ENCODE measurements at places on chromosomes 7 and 10.

GRCh38 chr10:26803849-26804248 lies 56.9 kb downstream of the ABI1 start:
- no peak for DNase-seq

- DNase-seq, result no peak
These were observed 1.9 kb downstream of the HOXA9 start for GRCh38 chr7:27163288-27164044.

- no peak for DNase-seq
These were observed 189.7 kb upstream of the SEMA3D start for GRCh38 chr7:85376589-85376988.

DNA sequence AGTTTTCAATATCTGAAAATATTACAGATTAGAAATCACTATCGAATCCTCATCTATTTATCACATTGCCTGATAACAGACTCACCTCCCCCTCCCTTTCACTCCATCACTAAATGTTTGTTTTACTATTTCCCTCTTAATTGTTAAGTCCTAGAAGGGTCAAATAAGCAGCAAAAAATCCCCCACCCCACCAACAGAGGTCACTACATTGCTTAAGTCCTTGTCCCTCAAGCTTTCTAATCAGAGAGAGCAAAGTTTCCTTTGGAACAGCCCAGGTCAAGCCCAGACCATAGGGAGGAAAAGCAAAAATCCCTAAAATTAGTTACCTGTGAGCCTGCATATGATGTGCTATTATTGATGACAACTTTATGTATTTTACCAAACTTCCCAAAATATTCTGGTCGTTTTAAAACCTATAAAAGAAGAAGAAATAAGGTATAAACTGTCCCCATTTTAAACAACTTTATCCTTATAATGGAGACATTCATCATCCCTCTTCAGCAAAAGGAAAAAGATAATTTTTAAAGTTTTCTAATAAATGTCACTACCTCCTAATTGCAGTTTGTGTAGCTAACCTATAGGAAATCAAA lies 95.0 kb downstream of the CNOT4 start:
- DNase-seq, result peak; percentile 85

GRCh38 chr10:112857493-112857892 lies 92.6 kb upstream of the TCF7L2 start:
- DNase-seq, result no peak

- no peak for DNase-seq
These were observed 20.6 kb downstream of the EDRF1 start for GRCh38 chr10:125739994-125740679.

DNA sequence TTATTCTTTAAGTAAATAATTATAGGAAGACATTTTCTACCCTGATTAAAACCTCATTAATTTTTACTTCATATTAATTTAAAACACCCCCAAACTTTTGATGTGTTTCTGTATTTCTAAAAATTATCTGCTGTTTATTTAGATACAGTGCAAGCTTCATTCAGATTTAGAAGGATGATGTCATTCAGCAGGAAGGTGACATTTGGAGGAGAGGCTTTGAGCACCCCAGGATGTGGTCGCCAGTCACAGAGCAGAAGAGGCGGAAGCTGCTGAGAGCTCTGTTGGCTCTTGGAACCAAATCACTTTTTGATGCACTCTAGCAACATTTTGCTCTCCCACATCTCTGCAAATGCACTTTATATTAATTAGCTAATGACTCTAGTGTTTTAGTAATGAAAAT lies 233.9 kb upstream of the CACNA2D1 start:
- peak; percentile 85 for DNase-seq

DNA sequence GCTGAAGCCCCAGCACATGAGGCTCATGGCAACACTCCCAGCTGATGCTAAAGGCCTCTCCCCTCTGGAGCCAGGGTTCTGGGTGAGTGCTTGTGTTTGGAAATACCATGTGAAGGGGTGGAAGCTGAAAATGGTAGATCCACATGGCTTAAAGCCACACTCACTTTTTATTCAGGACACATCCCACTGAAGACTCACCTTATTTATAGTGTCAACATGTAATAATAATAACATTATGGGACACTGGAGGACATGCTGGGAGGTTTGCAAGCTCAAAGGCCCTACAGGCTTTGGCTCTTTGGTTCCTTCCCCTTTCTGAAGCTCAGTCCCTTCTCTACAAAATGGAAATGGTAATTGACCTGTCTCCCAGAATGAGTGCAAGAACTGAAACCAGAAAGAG lies 318.0 kb downstream of the GRID1 start:
- peak; percentile 5 for DNase-seq

DNA sequence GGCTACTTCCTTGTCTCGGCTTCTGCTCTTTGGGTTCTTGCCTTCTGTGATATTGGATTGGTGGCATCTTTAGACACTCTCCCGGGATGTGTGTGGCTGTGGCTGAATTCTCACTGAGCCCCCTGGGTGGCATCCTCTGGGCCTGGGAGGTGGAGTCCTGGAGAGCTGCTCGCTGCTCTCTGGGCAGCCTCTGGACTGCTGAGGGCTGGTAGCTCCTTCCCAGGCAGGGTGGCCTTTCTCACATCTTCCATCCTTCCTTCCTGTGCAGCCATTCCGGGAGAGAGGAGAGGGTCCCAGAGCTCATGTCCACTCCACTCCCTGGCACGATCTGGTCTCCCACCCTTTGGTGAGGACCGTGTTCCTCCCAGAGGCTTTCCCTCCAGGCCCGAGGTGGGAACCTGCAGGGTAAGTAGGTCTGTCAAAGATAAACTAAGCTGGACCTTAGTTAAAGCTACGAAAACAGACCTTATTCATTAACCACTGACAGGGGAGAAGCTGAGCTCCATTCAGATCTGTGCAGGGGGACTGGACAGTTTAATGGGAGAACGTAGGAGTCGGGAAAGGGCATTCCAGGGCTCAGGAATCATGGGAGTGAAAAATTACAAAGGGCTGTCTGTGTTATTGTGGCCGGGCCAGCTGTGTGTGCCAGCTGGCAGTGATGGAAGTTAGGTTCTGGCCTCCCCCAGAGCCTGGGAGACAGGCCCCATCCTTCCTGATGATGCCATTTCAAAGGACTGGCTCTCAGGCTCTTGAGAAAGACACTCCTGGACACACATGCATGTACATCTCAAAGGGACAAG lies 8.7 kb downstream of the ATP6V0E2 start:
- no peak for DNase-seq

GRCh38 chr10:23100331-23101030 lies 5.1 kb downstream of the MSRB2 start:
- no peak for DNase-seq

- DNase-seq, result peak; percentile 74
These were observed 47.9 kb upstream of the MYL10 start for GRCh38 chr7:101676956-101677355.

DNA sequence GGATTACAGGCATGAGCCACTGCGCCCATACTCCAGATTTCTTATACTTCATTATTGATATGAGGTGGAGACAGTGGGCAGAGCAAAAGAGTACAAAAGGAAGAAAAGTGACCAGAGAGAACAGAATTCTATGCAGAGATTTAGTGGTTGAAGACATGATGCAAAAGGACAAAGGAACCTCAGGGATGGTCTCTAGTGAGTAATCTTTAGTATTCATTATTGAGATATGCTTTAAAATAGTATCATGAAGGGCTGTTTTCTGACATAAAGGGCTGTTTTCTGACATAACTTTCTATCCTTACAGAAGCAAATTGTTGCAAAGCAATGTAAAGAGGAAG lies 81.2 kb upstream of the OIT3 start:
- DNase-seq, result no peak

DNA sequence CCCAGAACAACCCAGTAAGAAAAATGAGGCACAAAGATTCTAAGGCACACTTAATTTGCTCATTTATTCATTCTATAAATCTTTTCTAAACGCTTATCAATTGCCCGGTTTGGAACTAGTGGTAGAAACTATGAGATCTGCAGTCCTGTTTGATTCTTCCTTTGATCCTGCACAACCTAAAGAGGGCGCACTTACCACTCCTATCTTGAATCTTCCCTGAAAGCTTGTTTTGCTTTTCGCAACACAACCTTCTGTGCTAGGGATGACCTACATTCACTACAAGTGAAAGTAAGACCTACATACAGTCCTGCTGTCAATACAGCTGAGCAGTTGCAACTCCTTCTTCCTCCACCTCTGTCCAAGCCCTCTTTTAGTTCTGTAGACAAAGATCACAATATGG lies 12.6 kb upstream of the ARL4A start:
- DNase-seq, result peak; percentile 69

- DNase-seq, result no peak
These were observed 66.4 kb upstream of the ZMIZ1 start for GRCh38 chr10:79002336-79002735.

- DNase-seq, result peak; percentile 40
These were observed 2.7 kb upstream of the NRG3 start for GRCh38 chr10:81872206-81872862.

DNA sequence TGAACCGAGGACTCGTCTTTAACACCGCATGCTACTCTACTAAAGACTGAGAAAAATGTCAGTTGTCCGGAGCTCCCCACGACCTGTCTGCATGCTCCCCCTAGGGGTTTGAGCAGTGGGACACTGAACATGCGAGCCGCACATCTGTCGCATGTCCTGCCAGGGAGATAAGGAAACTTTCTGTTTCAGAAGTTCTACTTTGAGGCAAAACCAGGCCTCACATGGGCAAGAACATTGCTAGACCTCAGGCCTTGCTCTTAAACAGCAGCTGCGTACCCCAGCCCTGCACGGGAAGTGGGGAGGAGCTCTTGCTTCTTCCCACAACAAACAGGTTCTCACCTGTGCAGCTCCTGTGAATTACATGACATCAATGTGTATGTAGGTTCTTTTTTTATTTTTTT lies 30.3 kb upstream of the HERPUD2 start:
- DNase-seq, result no peak

GRCh38 chr10:1412531-1413189 lies 324.7 kb downstream of the ADARB2 start:
- no peak for DNase-seq

DNA sequence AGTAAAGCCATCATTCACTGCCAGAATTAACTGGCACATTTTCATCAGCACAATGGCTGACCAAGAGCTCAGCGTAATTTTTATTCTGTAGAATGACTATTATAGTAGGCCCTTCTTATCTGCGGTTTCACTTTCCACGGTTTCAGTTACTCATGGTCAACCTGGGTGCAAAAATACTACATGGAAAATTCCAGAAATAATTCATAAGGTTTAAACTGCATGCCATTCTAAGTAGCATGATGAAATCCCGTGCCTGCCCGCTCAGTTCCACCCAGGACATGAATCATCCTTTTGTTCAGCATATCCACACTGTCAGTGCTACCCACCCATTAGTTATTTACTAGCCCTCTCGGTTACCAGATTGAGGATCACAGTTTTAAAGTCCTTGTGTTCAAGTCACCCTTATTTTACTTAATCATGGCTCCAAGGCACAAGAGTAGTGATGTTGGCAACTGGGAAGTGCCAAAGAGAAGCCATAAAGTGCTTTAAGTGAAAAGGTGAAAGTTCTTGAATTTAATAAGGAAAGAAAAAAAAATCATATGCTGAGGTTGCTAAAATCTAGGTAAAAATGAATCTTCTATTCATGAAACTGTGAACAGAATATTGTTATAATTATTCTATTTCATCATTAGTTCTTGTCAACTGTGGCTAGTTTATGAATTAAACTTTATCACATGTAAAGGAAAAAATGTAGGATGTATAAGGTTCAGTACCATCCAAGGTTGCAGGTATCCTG lies 204.9 kb downstream of the DOCK4 start:
- peak; percentile 37 for DNase-seq

GRCh38 chr10:96637709-96638108 lies 50.9 kb upstream of the TM9SF3 start:
- DNase-seq, result no peak

- peak; percentile 0 for DNase-seq
These were observed 60.0 kb upstream of the ACSM6 start for GRCh38 chr10:95133997-95134396.

GRCh38 chr10:68665841-68666240 lies 55.2 kb upstream of the CCAR1 start:
- no peak for DNase-seq

DNA sequence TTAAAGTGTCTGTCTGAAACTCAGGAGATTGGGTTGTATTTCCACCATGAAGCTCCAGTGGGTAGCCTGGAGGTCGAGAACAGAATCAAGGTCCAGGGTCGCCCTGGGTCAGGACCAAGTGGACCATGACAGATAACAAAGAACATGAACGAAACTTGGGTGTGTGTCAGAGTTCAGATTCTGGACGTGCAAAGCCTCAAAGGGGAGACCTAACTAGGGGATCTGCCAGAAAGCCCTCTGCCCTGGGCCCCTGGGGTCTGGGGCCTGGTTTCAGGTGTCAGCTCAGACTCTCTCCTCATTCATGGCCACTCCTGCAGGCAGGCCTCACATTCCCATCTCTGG lies 1.6 kb downstream of the RASSF4 start:
- no peak for DNase-seq
